ENCODE measurements at places on chromosomes 2 and 18.

DNA sequence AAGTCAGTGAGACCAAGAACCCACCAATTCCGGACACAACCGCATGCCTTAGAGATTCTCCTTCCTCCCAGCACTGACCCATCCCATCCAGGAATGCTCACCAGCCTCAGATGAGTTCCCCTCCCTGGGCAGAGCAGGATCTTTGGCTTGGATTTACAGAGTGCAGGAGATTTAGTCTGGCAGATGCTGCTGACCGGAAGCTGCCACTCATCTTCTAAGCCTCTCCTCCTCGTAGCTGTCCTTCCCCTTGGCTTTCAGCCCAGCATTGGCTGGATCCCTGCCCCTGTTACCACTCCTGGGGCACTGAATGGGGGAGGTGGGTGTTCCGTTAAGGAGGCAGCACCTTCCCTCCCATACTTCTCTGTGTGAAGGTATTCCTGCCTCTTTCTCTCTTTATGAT, 53.2 kb downstream of the VWA3B start:
- DNase-seq = no peak

GRCh38 chr2:130756053-130756873, 923 bp downstream of the AMER3 start:
- peak; percentile 15 for DNase-seq

- no peak for DNase-seq
Measured at GRCh38 chr2:9187620-9188214, 18.9 kb upstream of the ASAP2 start.

DNA sequence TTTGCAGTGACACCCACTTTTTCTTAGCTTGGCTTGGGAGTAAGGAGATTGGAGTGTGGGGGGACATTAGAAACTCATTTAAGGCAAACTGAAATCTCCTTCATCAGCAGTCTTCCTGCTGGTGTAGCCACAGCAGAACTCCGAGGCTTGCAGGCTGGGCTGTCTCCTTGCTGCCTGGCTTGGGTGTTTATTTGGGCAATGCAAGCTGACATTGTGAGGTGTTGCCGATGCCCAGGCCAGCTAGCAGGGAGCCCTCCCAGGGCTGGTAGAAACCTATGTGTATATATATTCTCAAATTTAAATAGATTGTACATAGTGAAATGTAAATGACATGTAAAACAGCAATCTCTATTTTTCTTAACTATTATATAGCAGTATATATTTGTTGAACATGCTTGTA, 11.8 kb downstream of the GDF7 start:
- no peak for DNase-seq

DNA sequence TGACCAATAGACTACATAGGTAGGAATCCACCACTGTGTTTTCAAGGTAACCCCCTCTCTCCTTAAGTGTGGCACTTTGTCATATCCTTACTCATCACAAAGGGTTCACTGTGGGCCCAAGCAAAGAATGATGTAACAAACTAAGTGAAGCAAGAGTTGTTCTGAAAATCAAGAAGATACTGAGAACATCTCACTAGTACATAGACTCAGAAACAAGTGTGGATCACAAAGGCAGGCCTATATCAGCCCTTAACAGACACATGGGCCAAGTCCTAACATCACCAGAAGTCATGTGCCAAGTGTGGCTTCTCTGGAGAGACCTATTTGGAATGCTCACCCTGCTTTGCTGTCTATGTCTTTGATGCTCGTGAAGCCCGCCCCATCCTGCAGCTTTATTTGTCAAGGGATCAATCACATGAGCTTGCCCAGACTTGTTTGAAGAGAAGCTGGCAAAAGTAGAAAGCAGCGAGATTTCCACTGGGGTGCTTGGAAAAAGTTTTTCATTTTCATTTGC, 131.2 kb upstream of the TTC39C start:
- no peak for DNase-seq

GRCh38 chr18:56770097-56770496, 118.9 kb downstream of the WDR7 start:
- no peak for DNase-seq

DNA sequence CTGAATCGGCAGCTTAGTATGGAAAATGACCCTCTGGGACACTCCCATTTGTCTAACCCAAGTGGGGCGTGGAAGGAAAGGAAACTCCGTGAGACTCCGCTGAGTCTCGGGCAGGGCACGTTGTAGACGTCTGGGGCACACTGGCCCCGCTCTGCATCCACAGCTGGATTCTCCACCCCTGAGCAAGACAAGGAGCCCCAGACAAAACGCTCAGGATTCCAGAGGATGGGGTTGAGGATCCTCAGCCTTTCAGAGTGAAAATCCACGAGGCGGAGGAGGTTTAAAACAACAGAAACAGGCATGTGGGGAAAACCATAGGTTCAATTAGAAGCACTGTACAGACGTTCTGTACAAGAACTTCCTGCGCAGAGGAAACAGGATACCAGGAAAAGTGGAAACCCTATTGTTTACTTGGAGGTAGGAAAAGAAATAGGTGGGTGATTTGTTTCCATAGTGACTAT, 124.9 kb upstream of the ZNF236 start:
- no peak for DNase-seq

GRCh38 chr2:215511454-215512346, 75.8 kb upstream of the FN1 start:
- DNase-seq = no peak

- no peak for DNase-seq
Measured at GRCh38 chr2:26523750-26524149, 45.8 kb upstream of the OTOF start.

DNA sequence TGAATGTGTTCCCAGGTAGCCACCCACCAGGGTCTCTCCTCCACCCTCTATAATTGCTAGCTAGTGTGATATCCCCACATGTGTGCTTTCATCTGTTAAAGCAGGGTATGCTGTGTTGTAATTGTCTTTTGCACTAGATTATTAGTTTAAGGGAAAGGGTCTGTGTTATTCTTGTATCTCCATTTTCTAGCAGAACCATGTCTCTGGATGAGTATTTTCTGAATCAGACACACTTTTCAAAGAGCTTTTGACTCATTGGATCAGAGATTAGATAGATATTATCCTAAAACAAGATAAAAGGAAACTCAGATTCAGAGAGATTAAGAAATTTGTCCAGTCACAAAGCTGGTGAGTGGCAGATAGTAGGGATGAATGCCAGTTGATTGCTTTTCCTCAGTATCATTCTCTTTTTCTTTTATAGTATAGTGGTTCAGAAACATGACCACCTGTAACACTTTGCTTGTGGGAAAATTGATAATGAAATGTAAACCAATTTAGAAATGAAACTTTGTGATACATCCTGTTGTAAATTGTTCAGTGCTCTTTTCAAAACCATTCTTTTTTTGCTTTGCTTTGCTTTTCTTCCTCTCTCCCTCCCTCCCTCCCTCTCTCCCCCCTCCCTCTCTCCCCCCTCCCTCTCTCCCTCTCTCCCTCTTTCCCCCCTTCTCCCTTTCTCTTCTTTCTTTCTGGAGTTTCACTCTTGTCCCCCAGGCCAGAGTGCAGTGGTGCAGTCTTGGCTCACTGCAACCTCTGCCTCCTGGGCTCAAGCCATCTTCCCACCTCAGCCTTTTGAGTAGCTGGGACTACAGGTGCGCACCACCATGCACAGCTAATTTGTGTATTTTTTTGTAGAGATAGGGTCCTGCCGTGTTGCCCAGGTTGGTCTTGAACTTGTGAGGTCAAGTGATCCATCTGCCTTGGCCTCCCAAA, 7.4 kb downstream of the MIB1 start:
- no peak for DNase-seq

- DNase-seq = no peak
Measured at GRCh38 chr2:176114930-176115625, 1.5 kb upstream of the HOXD10 start.

DNA sequence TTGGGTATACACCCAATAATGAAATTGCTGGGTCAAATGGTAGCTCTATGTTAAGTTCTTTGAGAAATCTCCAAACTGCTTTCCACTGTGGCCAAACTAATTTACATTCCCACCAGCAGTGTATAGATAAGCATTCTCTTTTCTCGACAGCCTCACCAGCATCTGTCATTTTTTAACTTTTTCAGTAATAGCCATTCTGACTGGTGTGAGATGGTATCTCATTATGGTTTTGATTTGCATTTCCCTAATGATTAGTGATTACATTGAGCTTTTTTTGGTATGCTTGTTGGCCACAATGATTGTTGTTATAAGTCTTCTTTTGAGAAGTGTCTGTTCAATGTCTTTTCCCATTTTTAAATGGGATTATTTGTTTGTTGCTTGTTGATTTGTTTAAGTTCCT, 50.4 kb upstream of the EPAS1 start:
- no peak for DNase-seq

GRCh38 chr18:22188559-22189267, 19.3 kb downstream of the GATA6 start:
- no peak for DNase-seq

- no peak for DNase-seq
Measured at GRCh38 chr2:24945907-24946306, 25.8 kb downstream of the DNAJC27 start.

GRCh38 chr2:71700041-71700657, 246.8 kb downstream of the DYSF start:
- DNase-seq = no peak
